Mammary epithelial cell (primary cell): ENCODE measurements at places on chromosomes 3 and 15. TPM values are rescaled to one million over a fixed set of nuclear protein-coding genes. Genes with fewer than 3 reads are reported as not detected.

- no peak for DNase-seq
Observed at GRCh38 chr3:13533885-13534301, 15.0 kb upstream of the FBLN2 start.

DNA sequence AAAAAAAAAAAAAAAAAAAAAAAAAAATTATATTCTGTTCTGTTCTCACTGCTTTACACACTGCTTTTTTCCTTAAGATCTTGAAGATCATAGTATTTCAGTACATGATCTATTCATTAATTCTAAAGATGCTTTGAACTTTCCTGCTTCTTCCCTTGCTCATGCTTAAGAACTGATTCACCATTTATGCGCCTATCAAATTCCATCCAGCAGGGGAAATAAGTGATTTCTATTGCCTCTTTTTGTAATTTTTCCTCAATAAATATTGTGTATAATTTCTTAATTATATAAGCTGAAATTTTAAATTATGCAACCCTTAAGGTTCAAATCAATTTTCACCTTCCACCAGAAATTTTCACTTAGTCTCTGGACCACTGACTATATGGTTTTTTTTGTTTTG, 10.6 kb downstream of the DENND6A start:
- no peak for DNase-seq

DNA sequence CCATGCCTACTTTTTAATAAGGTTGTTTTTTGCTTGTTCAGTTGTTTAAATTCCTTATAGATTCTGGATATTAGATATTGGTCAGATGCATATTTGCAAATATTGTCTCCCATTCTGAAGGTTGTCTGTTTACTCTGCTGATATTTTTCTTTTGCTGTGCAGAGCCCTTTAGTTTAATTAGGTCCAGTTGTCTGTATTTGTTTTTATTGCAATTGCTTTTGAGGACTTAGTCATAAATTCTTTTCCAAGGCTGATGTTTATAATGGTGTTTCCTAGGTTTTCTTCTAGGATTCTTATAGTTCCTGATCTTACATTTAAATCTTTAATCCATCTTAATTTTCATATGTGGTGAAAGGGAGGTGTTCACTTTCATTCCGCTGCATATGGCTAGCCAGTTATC, 77.4 kb downstream of the PTPRG start:
- DNase-seq, result no peak

- DNase-seq, result no peak
Observed at GRCh38 chr3:125556314-125556713, 36.3 kb upstream of the SNX4 start.

DNA sequence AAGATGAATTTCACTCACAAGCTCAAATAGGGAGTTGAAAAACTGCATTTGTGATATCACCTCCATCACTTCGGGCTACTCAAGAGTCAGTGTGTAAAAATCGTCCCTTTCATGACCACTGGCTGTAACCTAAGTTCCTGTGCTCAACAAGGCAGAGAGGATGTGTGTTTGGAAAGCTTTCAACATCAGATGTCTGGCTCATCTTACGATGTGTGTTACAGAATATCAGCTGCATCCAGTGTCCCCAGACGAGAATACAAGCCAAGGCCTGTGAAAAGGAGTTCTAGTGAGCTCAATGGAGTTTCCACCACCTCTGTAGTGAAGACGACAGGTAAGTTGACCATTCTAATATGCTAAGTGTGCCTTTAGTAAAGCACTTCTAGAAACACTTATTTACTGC, 65.5 kb upstream of the ADAMTSL3 start:
- no peak for DNase-seq

- no peak for DNase-seq
Observed at GRCh38 chr15:75195122-75195765, 6.4 kb upstream of the C15orf39 start.

- no peak for DNase-seq
Observed at GRCh38 chr3:169965562-169966427, 812 bp upstream of the SEC62 start.

- DNase-seq, result no peak
Observed at GRCh38 chr3:72372161-72372560, 476.1 kb downstream of the SHQ1 start.

- no peak for DNase-seq
Observed at GRCh38 chr3:187989575-187990153, 164.3 kb upstream of the LPP start.

GRCh38 chr15:31256378-31257265, 70.0 kb upstream of the KLF13 start:
- no peak for DNase-seq

- DNase-seq, result no peak
Observed at GRCh38 chr3:108235290-108235689, 13.1 kb upstream of the IFT57 start.

DNA sequence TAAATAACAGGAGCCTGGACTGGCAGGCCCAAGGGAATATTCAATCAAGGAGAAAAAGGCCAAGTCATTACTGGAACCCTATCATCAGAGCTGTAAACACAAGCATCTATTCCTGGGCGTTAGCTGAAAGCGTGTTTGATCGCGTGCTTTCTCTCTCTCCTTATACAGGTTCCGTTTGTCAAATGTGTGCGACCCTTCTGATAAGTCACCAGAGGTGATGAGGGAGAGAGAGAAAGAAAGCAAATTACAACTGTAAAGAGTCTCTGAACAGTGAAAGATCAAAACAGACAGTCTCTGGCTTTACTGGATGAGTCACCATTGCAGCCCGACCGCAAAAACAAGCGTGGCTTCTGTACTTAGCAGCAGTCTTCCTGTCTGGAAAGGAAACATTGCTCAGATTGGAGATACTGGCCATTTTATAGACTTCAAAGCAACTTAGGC, 39.5 kb upstream of the TPRG1 start:
- DNase-seq, result peak; percentile 84

GRCh38 chr3:46163556-46164041, 44.5 kb downstream of the CCR1 start:
- DNase-seq, result peak; percentile 91

- no peak for DNase-seq
Observed at GRCh38 chr3:116263842-116264545, 181.3 kb downstream of the LSAMP start.

DNA sequence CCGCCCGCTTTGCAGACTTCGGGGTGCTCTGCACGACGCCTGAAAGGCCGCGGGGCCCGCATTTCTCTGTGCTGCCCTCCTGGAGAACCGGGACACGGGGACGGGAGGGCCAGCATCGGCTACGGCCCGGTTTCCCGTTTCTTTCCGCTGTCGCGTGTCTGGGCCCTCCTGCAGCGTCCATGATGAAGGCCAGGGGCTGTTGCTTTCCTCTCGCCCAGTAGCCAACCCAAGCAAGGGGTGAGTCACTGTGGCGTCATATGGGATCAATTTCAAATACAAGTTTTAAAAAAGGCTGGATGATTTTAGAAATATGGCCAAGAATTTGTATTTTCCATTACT, 435 bp downstream of the SLC35G2 start:
- peak; percentile 51 for DNase-seq

DNA sequence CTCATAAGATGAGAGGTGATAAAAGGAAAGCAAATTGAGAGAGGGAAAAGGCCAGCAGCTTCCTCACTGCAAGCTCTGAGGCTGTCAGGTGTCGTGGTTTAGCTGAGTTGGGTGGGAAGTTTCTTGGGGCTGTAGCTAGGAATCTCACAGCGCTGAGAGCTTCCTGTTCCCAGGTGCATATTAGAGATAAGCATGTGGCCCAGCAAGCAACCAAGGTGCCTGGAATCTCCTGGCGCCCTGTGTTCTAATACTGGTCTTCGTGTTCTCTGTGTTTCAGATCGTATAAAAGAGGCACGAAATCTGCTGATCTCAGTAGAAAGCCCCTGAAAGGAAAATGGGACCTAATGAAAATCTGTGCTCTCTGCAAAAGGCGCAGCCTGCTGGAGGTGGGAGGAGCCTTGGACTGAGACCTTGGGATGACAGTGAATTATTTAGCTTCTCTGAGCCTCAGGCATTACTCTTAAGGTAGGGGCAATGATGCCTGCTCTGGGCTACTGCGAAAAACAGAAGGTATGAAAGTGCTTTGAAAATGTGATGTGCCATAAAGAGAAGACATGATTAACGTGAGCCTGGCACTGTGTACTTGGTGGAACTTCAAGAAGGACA, 499.9 kb downstream of the TBL1XR1 start:
- no peak for DNase-seq

- DNase-seq, result peak; percentile 60
Observed at GRCh38 chr3:97942801-97943546, 29.3 kb downstream of the RIOX2 start.

GRCh38 chr15:80333261-80333660, 70.9 kb upstream of the ARNT2 start:
- DNase-seq, result no peak

GRCh38 chr15:85676342-85677098, 118.2 kb downstream of the KLHL25 start:
- DNase-seq, result peak; percentile 61

GRCh38 chr3:4322635-4323034, 19.5 kb downstream of the SETMAR start:
- DNase-seq, result peak; percentile 21

GRCh38 chr3:64568895-64569517, 118.8 kb downstream of the ADAMTS9 start:
- no peak for DNase-seq

- DNase-seq, result no peak
Observed at GRCh38 chr15:31193291-31193690, 91.8 kb upstream of the TRPM1 start.

DNA sequence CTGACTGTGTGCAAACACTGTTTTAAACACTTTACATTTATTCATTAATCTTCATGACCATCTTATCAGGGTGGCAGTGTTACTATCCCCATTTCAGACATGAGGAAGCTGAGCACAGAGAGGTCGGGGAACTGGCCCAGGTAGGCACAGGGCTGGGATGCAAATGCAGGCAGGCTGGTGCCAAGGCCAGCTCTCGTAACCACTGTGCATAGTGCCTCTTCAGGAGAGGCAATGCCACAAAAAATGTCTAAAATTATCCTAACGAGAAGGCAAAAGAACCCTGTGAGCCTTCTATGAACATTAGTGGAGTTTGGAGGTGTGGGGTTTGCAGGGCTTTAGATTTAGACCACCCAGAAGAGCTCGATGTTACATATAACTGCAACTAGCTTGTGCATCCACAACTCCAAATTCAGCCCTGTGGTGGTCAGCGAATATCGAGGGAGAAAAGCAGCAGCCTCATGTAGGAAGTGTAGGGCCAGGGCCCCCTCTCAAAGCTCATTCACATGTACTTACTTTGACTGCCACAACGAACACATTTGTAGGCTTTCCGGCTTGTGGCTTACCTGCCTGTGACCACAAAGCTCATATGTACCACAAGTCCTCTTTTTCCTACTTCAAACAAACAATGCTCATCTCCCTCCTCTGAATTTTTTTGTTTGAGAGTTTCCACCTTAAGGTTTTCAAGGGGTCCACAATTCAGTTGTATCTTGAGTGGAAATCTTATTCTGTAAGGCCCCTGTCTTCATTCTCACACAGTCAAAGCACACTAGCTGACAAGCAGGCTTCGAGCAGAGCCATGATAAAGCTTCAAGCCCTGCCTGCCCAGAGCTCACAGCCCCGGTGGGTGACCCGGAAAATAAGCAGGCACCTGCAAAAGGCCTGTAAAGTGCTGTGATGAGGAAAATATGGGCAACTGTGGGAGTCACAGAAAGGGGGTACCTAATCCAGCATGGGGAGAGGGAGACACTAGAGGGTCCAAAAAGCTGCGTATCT, 722.9 kb upstream of the CFAP20DC start:
- no peak for DNase-seq

- DNase-seq, result no peak
Observed at GRCh38 chr15:60589253-60589652, 110.3 kb upstream of the ICE2 start.

GRCh38 chr15:35307026-35307425, 221.9 kb upstream of the NANOGP8 start:
- DNase-seq, result no peak

- DNase-seq, result no peak
Observed at GRCh38 chr3:194275291-194275690, 75.8 kb downstream of the CPN2 start.

DNA sequence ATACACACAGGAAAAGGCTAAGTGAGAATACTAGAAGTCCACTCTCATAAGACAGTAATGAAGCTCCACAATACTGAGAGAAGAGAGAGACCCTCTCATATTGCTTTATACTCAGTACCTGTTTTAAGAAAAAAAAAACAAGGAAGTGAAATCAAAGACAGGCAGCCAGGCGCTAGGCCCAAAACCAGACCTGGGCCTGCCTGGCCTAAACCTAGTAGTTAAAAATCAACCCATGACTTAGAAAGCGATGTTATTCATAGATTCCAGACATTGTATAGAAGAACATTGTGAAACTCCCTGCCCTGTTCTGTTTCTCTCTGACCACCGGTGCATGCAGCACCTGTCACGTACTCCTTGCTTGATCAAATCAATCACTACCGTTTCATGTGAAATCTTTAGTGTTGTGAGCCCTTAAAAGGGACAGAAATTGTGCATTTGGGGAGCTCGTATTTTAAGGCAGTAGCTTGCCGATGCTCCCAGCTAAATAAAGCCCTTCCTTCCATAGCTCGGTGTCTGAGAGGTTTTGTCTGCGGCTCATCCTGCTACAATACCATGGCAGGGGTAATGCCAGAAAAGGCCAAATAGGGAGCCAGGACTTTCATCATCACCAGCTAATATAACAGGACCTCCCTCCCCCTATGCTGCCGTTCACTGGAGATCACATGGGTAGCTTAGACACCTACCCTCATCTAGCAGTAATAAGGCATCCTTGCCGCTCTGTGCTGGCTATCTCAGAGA, 1294.1 kb downstream of the NSUN3 start:
- DNase-seq, result no peak

- DNase-seq, result no peak
Observed at GRCh38 chr3:51559411-51559888, 20.9 kb downstream of the RAD54L2 start.

DNA sequence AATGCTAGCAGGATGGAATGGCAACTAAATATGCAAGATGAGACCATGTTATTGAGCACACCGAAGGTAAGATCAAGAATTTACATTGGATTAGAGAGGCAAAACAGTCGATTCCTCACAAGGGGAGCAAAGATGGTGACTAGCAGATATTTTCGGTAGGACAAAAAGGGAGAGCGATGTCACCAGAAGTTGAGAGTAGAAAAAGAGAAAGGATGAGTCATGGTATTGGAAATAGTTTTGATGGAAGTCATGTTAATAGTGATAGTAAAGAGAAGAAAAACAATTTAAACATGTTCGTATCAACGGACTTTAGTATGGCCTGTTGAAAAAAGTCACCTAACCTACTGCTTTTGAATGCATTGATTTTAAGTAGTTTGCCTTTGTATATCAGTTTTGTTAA, 55.0 kb downstream of the UBE2E2 start:
- DNase-seq, result no peak

The RBP2 gene
- not detected for polyA plus RNA-seq

The ANAPC13 gene
- polyA plus RNA-seq, result 54.2 TPM

The SLC28A2 gene
- polyA plus RNA-seq, result not detected

The SIDT1 gene
- polyA plus RNA-seq, result 0.08 TPM

The FEZF2 gene
- polyA plus RNA-seq, result not detected

The SMCO1 gene
- not detected for polyA plus RNA-seq

The ITIH4 gene
- 0.88 TPM for polyA plus RNA-seq

The APBA2 gene
- polyA plus RNA-seq, result 0.14 TPM

The ADAMTS9 gene
- 0.31 TPM for polyA plus RNA-seq

The AHSG gene
- 0.94 TPM for polyA plus RNA-seq

The IL16 gene
- polyA plus RNA-seq, result 0.32 TPM

The NANOGP8 gene
- polyA plus RNA-seq, result not detected

The UBP1 gene
- polyA plus RNA-seq, result 63.3 TPM

The ANKRD63 gene
- polyA plus RNA-seq, result not detected

The SKOR1 gene
- 0.02 TPM for polyA plus RNA-seq

The ISL2 gene
- polyA plus RNA-seq, result 0.02 TPM

The RTP1 gene
- polyA plus RNA-seq, result not detected
